ENCODE measurements at places on chromosomes 1 and 21. TPM values are rescaled to one million over a fixed set of nuclear protein-coding genes. Genes with fewer than 3 reads are reported as not detected.

The KRTAP10-2 gene
- not detected for total RNA-seq

The OPRD1 gene
- total RNA-seq, result 1.2 TPM

DNA sequence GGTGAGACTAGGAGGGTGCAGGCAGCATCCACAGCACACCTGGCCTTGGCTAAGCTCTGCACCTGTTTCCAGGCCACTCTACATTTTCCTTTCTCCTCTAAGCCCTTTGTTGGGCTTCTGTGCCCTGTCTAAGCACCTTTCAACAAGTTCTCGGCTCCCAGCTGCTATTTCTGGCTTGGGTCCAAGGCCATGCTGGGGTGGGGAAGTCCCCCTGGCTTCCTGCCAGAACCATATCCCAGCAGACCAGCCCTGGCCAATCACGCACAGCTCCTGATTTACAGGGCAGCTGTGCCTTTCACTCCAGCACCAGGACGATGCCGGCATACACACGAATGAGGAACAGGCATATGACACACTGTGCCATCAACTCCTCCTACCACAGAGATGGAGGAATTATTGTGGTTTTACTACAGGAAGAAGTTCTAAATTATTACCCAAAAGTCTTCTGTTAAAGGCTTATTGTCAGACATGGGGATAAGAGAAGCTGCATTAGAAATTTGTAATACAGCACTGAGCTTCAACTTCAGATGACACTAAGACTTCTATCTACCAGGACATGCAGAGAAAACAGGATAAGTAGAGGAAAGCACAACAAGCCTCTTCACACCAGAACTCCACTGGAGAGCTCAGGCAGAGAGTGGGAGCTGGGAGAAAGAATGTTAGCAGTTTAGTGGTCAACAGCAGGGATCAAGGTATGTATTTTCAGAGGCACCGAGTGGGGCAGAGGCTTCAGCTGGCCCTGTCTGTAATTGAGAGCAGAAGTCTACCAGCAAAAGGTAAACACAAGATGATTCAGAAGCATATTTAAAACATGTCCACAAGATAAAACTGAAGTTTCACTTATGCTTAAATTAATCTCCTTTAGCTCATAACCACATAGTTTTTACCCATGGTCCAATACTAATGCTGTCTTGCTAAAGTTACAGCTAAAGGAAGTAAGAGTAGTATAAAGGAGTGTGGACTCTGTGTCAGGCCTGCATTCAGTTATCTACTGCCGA lies 37.4 kb downstream of the TRIT1 start:
- peak; percentile 86 for DNase-seq

DNA sequence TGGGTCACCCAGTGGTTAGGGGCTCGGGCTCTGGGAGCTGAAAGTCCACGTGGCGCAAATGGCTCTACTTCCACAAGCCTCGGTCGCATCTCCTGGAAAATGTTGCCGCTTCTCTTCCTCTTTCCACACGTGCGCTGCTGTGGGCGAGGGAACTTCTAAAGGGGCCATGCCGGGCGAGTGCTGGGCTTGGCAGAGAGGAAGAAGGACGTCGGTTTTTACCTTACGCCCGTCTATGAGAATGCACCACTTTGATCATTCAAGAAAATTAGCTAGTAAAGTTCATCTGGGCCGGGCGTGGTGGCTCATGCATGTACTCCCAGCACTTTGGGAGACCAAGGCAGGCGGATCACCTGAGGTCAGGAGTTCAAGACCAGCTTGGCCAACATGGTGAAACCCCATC lies 10.4 kb downstream of the SLC45A1 start:
- no peak for DNase-seq

- no peak for DNase-seq
Measured at GRCh38 chr1:3139451-3139852, 70.4 kb downstream of the PRDM16 start.

DNA sequence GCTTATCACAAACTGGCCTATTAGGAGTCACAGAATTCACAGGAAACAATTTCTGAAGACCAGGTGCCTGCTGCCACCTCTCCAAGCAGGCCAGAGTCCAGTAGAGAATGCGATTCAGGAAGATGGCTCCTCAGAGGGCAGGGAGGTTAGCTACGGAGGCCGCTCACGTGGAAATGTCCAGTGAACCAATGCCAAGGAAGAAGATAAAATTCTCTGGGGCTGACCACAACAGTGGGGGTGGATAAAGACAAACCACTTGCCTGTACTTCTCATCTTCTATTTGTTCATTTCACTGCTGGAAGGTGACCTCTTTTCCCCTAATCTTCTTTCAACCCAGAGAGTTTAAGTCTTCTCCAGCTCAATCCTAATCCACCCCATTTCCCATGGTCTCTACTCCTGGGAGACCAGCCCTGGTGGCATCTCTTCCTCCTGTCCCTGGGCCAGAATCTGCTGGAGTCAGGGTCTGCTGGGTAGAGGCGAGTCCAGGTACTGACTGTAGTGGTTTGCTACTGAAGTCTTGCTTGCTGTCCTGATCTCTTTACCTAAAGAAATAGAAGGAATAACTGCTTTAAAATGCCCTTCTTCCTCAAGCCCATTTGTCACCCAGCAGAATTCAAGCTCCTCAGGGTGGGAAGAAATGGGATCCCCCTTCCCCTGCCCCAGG lies 3.2 kb downstream of the PSRC1 start:
- no peak for DNase-seq
